ENCODE measurements at places on chromosomes 6 and 20.

- peak; percentile 50 for DNase-seq
Observed at GRCh38 chr20:63442100-63442493, 30.4 kb downstream of the KCNQ2 start.

GRCh38 chr6:13834790-13835189, 20.4 kb upstream of the MCUR1 start:
- no peak for DNase-seq

DNA sequence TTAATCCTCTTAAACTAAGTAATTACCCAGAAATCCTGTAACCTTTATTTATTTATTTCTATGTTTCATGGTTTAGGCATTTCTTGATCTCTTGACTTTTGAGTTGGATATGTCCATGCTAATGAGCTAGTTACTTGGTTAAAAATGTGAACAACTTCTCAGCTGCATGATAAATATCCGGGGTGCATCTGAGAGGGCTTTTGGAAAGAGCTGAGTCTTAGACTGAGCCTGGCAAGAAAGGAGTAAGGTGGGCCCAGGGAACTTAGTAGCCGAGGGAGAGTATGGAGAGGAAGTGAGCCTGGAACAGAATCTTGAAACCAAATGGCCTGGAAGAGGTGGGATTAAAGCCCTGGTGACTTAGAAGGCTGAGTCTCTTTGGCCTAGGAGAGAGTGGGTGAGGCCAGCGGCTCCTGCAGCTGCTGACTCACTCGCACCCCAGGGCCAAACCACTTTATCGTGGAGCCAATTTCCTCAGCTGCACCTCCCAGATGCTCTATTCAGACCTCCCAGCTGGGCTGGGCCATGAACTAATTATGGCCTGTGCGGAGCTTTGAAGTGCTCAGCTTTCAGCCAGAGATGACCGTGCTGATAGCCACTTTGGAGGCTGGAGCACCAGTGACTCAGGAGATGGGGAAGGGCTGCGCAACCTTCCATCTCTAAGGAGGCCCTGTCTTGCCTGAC, 19.1 kb downstream of the TGM3 start:
- no peak for DNase-seq

- no peak for DNase-seq
Observed at GRCh38 chr6:119957195-119957594, 607.6 kb upstream of the MAN1A1 start.

DNA sequence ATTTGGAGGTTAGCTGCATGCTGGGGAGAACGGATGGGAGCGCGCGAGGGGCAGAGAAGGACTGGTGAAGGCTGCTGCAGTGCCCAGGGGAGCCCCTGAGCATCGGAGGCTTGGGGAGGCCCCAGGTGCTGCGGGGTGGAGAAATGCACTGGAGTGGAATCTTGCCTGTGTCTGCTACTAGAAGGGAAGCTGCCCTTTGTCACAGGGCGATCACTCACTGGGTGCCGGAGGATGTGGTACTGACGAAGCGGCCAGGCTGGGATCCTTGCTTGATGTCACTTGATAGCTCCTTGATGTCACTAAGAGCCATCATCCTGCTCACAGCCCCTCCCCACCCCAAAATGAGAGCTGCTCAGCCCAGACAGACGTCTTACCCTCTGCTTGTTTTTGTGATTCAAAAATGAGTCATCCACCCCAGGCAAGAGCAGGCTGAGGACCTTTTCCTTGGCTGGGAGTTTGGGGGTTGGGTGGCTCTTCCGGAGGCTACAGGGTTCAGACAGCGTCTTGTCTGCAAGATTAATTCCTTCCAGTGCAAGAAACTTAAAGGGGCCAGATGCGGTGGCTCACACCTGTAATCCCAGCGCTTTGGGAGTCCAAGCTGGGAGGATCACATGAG, 62.6 kb upstream of the PMEPA1 start:
- no peak for DNase-seq
